Stimulated activated CD8-positive, alpha-beta memory T cell treated with anti-CD3 and anti-CD28 coated beads, Interleukin-7, amount 100 ng/mL, for 1 hour (primary cell): ENCODE measurements at places on chromosomes 4 and X.

DNA sequence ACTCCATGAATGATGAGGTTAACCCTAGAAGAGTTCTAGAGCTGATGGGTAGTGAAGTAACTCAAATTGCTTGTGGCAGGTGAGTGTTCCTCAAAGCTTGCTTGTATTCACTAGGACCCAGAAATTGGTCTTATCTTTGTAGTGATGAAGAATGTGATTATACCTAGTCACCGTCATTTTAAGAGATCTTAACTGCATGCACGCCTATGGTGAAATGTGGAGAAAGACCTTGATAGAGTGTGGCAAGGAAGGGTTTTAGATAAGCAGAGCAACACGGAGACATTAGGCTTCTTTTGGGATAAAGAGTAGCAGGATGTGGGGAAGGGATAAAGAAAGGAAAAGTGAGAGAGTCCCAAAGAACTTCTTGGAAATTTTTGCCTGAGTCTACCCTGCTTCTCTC is 42.4 kb downstream of the NAP1L5 start:
- no peak for DNase-seq

DNA sequence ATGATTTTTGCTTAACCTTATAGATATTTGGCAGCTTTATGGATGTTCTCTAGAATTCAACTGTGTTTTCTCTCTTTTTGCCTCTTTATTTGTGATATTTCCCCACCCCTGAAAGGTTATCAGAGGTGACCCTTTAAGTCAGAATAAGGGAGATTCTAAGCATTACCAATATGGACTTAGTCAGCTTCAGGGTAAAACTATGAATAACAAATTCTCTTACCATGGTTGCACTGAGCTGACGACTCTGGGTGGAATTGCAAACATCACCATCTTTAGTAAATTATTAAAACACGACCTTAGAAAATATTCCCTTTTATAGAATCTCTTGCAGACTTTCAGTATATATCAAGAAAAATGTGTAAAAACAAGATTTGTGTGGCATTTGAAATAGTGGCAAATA is 21.6 kb downstream of the TRPC3 start:
- no peak for DNase-seq

GRCh38 chrX:153674219-153674851 is 722 bp upstream of the PNCK start:
- DNase-seq = no peak

GRCh38 chr4:99165978-99166377 is 21.9 kb upstream of the ADH4 start:
- no peak for DNase-seq

- DNase-seq = no peak
Measured at GRCh38 chr4:7590189-7590588, 155.5 kb upstream of the PSAPL1 start.

GRCh38 chrX:46873746-46874145 is 36.9 kb downstream of the RP2 start:
- no peak for DNase-seq

GRCh38 chr4:125334926-125335325 is 20.2 kb downstream of the FAT4 start:
- DNase-seq = no peak

- no peak for DNase-seq
Measured at GRCh38 chr4:43275779-43276178, 383.3 kb downstream of the GRXCR1 start.

DNA sequence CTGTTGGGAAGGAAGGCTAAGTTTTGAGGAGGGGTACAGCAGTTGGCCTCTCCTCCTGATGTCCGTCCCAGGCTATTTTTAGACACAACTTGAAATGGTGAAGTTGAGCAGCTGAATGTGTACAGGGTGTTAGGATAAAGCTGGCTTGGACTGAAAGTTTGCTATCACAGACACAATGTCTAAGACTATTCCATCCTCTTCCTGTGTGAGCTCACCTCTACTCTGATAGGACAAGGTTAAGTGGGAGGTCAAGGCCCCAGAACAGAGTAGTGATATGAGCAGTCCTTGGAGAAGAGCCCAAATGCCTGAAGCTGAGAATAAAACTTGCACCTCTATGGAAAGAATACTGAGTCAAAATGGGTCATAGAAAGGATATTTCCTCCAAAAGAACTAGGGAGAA is 4.1 kb downstream of the ATP1B4 start:
- DNase-seq = no peak

- no peak for DNase-seq
Measured at GRCh38 chr4:121070274-121070673, 2.1 kb downstream of the NDNF start.

GRCh38 chrX:119648421-119648775 is 42.2 kb upstream of the NKRF start:
- DNase-seq = no peak

DNA sequence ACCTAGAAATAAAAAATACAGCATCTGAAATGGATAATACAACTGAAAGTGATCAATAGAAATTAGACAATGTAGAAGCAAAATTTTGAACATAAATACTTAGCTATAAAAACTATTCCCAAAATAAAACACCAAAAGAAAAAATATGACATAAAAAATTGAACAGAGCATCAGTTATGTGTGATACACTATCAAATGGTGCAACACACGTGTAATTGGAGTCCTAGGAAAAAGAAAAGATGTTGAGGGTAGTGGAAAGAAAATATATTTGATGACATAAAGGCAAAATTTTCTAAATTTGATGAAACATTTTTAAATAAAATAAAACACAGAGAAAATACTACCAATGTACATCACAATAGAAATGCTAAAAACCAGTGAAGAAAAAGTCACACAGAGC is 63.1 kb downstream of the NPY2R start:
- no peak for DNase-seq

- no peak for DNase-seq
Measured at GRCh38 chr4:39978904-39979303, 1.2 kb upstream of the PDS5A start.

DNA sequence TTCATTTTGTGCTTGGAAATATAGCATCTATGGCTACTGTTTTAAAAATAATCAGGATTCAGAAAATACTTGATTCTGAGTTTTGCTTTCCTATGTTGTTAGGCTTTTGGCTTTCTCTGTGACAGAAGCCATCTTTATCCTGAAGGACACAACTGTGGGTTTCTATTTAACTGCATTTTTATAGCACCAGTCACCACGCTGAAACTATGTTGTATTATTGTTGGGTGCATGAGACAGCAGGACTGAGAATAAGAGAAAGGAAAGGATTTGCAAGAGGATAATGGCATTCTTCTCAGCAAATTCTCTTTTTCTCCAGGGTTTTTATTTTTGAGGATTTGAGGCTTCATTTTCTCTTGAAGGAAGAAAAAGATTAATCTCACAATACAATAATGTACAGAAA is 10.1 kb upstream of the NEUROG2 start:
- DNase-seq = no peak

- no peak for DNase-seq
Measured at GRCh38 chrX:13579661-13580060, 10.3 kb downstream of the EGFL6 start.

DNA sequence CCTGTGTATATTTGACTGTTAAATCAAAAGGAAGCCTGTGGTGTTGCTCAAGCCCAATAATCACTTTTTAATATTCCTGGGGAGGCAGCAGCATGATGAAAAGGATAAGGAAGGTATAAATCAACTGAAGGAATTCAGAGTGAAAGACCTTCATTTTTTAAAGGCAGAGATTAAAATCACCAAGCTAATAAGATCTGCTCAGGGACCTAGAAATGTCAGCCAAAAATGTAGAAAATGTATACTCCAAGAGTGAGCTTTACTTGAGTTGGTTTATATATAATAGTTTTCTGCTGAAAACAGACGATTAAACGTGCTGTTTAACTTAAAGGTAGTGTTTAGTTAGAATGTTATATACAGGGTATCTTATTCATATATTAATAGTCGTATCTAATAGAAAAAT is 549.3 kb downstream of the IQCM start:
- DNase-seq = no peak

DNA sequence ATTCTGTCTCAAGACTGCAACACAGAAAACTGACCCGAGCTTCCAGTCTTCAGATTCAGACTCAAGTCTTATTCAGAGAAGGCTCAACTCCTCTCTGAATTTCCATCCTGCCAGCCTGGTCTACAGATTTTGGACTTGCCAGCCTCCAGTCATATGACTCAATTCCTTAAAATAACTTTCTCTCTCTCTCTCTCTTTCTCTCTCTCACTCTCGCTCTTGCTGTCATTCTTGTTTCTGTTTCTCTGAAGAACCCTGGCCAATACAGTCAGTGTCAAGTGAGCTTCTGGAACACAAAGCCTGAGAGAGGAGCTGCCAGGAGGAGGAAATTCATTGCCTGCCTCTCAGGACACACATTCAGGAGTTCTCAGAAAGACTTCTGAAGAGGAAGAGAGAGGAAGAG is 154.9 kb downstream of the PARM1 start:
- DNase-seq = no peak
